CD8-positive, alpha-beta memory T cell (primary cell): ENCODE measurements at places on chromosomes 11 and 22. TPM values are rescaled to one million over a fixed set of nuclear protein-coding genes. Genes with fewer than 3 reads are reported as not detected.

MS4A6A gene
- total RNA-seq, result 1.6 TPM

KRTAP5-9 gene
- total RNA-seq, result not detected

OR51I1 gene
- not detected for total RNA-seq

NAA40 gene
- 26.2 TPM for total RNA-seq

HEPN1 gene
- not detected for total RNA-seq

PTPRCAP gene
- total RNA-seq, result 145 TPM

BUD13 gene
- total RNA-seq, result 31.4 TPM

KCNK4 gene
- total RNA-seq, result not detected

FGF3 gene
- not detected for total RNA-seq

MIOX gene
- total RNA-seq, result 0.31 TPM

LRRC56 gene
- total RNA-seq, result 2.1 TPM

IL17REL gene
- 0.29 TPM for total RNA-seq

MS4A7 gene
- 0.98 TPM for total RNA-seq

GCAT gene
- total RNA-seq, result 10.0 TPM

DNA sequence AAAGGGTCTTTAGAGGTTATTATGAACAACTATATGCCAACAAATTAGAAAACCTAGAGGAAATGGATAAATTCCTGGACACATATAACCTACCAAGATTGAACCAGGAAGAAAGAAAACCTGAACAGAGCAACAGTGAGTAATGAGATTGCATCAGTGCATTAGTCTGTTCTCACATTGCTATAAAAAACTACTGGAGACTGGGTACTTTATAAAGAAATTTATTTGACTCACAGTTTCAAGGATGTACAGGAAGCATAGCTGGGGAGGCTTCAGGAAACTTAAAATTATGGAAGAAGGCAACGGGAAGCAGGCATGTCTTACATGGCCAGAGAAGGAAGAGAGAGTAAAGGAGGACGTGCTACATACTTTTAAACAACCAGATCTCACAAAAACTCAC is 70.8 kb upstream of the GNAZ start:
- DNase-seq, result no peak
- no peaks in the 10 kb centered on the region for H3K4me1 ChIP-seq
- H3K4me3 ChIP-seq, result no peak overlapping the region
- no peaks in the 10 kb centered on the region for H3K27me3 ChIP-seq

GRCh38 chr11:19512618-19513017 is 200.0 kb upstream of the NAV2 start:
- no peak overlapping the region for H3K4me3 ChIP-seq
- H3K27ac ChIP-seq, result no peak overlapping the region
- no peaks in the 10 kb centered on the region for H3K36me3 ChIP-seq
- no peaks in the 10 kb centered on the region for H3K27me3 ChIP-seq
- no peak for DNase-seq
- no peaks in the 10 kb centered on the region for H3K4me1 ChIP-seq

GRCh38 chr22:38465673-38466490 is 2.0 kb upstream of the KDELR3 start:
- no peaks in the 10 kb centered on the region for H3K36me3 ChIP-seq
- H3K4me1 ChIP-seq, result no peaks in the 10 kb centered on the region
- H3K27ac ChIP-seq, result no peak overlapping the region
- H3K4me3 ChIP-seq, result no peak overlapping the region
- peaks cover 13% of the 10 kb centered on the region for H3K27me3 ChIP-seq

- H3K4me3 ChIP-seq, result no peak overlapping the region
- no peak overlapping the region for H3K27ac ChIP-seq
- no peaks in the 10 kb centered on the region for H3K36me3 ChIP-seq
- no peak for DNase-seq
Observed at GRCh38 chr22:27682437-27682836, 119.1 kb downstream of the MN1 start.

GRCh38 chr11:76783294-76783895 is at the start of gene TSKU:
Gene TSKU, plus strand, starts transcription at chr11:76783356. Its CDS starts 12,261 bp downstream, at chr11:76795617.
- H3K27me3 ChIP-seq, result no peaks in the 10 kb centered on the region
- no peaks in the 10 kb centered on the region for H3K36me3 ChIP-seq
- no peak for DNase-seq
- no peaks in the 10 kb centered on the region for H3K4me1 ChIP-seq
- H3K27ac ChIP-seq, result peak within 1 kb of the TSS; percentile 69
- peak within 1 kb of the TSS; percentile 50 for H3K4me3 ChIP-seq

GRCh38 chr11:2511421-2512369 is 66.9 kb downstream of the KCNQ1 start:
- no peak for DNase-seq
- H3K4me1 ChIP-seq, result no peaks in the 10 kb centered on the region
- no peak overlapping the region for H3K4me3 ChIP-seq
- H3K36me3 ChIP-seq, result no peaks in the 10 kb centered on the region

DNA sequence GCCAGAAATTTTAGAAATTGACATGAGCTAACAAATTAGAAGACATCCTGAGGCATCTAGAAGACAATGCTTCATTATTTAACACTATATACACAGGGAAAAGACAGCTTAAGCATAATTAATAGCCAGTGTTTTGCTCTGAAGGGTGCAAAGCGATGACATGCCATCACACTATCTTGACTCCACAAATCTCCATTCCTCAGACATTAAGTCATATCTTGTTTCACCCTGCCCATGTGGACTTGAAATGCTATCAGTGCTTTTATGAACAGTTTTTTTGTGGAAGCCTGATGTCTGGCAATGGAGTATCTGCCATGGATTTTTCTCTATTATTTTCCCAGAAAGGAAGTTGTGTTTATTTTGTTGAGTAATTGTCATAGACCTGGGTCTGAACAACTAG is 2.3 kb downstream of the CARD18 start:
- no peaks in the 10 kb centered on the region for H3K4me1 ChIP-seq
- DNase-seq, result no peak
- H3K36me3 ChIP-seq, result no peaks in the 10 kb centered on the region
- H3K27me3 ChIP-seq, result no peaks in the 10 kb centered on the region
- H3K4me3 ChIP-seq, result no peak overlapping the region

DNA sequence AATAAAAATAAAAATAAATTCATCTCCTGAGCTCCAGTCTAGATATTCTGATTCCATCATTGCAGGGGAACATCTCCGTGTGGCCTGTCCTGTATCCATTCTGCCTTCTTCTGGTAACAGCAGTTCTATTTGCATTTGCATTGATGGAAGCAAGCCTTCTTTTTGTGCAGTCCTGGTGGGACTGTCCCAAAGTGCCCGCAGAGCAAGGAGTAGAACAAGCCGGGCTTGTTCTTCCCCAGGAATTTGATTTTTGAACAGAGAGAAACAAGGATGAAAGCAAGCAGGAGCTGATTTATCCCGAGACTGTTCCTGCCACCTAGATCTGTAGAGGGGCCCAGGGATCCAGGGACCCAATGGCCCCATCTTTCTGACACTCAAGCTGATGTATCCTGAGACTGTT is 65.4 kb downstream of the SYN3 start:
- no peaks in the 10 kb centered on the region for H3K27me3 ChIP-seq
- H3K4me1 ChIP-seq, result no peaks in the 10 kb centered on the region
- DNase-seq, result no peak
- no peak overlapping the region for H3K4me3 ChIP-seq
- no peak overlapping the region for H3K27ac ChIP-seq

- peaks cover 16% of the 10 kb centered on the region for H3K36me3 ChIP-seq
- no peaks in the 10 kb centered on the region for H3K27me3 ChIP-seq
- no peak overlapping the region for H3K4me3 ChIP-seq
Observed at GRCh38 chr11:112229746-112230433, 3.7 kb downstream of the PTS start.

GRCh38 chr11:76835928-76836612 is 24.6 kb upstream of the ACER3 start:
- H3K36me3 ChIP-seq, result no peaks in the 10 kb centered on the region
- H3K4me3 ChIP-seq, result no peak overlapping the region
- no peak overlapping the region for H3K27ac ChIP-seq
- H3K4me1 ChIP-seq, result no peaks in the 10 kb centered on the region
- no peaks in the 10 kb centered on the region for H3K27me3 ChIP-seq

DNA sequence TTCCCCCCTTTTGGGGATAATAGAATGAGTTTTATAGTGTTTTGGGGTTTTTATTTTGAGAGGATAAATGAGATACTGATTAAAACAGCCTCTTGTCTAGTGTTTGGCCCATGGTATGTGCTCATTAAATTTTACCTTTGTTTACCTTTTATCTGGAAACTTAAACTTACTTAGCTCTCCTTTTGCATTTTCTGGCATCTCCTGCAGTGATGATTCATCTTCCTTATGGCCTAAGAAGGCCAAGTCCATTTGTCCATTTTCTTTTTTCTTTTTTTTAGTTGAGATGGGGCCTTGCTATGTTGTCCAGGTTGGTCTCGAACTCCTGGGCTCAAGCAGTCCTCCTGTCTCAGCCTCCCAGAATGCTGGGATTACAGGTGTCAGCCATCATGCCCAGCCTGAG is 156.3 kb downstream of the COMMD9 start:
- H3K4me1 ChIP-seq, result no peaks in the 10 kb centered on the region
- no peak for DNase-seq
- no peaks in the 10 kb centered on the region for H3K27me3 ChIP-seq
- H3K36me3 ChIP-seq, result no peaks in the 10 kb centered on the region

- no peak overlapping the region for H3K27ac ChIP-seq
- no peaks in the 10 kb centered on the region for H3K27me3 ChIP-seq
Observed at GRCh38 chr11:101477926-101478325, 105.9 kb downstream of the TRPC6 start.

- no peaks in the 10 kb centered on the region for H3K36me3 ChIP-seq
- H3K4me1 ChIP-seq, result no peaks in the 10 kb centered on the region
Observed at GRCh38 chr11:108617055-108617454, 23.5 kb upstream of the EXPH5 start.

- H3K36me3 ChIP-seq, result no peaks in the 10 kb centered on the region
- H3K27me3 ChIP-seq, result no peaks in the 10 kb centered on the region
- H3K4me3 ChIP-seq, result no peak overlapping the region
- H3K4me1 ChIP-seq, result peaks cover 11% of the 10 kb centered on the region
Observed at GRCh38 chr22:35553341-35553740, 12.7 kb downstream of the RASD2 start.

DNA sequence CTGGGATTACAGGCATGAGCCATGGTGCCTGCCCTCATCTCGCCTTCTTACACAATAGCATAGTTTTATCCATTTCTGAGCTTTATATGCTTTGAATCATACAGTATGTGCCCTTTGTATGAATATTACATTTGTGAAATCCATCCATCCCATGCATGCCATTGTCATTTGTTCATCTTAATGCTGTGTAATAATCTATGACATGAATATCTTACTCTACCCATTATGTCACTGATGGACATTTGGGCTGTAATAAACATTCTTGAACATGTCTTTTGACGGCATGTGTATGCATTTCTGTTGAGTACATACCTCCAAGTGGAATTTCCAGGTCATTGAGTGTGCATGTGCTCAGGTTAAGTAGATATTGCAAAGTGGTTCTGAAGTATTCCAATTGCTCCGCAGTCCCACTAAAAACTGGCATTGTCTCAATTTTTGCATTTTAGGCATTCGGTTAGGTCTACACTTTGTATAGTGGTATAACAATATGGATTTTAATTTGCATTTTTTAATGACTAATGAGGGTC is 339.3 kb upstream of the SYN3 start:
- no peak overlapping the region for H3K27ac ChIP-seq
- no peaks in the 10 kb centered on the region for H3K36me3 ChIP-seq
- DNase-seq, result no peak
- no peaks in the 10 kb centered on the region for H3K27me3 ChIP-seq
- H3K4me3 ChIP-seq, result no peak overlapping the region

DNA sequence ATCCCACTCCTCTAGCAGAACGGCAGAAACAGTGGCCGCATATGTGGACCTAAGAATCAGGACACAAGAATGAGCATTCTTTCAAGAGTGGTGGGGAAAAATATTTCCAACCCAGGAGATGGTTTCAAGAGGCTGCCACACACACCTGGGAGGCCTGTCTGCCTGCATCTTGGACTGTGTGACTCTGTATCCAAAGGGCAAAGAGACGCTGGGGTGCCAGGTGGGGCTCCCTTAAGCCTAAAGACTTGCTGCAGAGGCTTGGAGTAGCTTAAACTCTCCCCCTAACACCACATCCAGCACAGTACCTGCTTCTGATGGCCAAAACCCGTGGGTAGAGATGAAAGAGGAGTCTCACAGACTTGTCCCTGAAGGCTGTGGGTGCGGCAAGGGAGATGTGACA is 3.5 kb downstream of the CXCR5 start:
- DNase-seq, result no peak
- H3K4me3 ChIP-seq, result no peak overlapping the region
- no peaks in the 10 kb centered on the region for H3K27me3 ChIP-seq
- no peaks in the 10 kb centered on the region for H3K36me3 ChIP-seq

DNA sequence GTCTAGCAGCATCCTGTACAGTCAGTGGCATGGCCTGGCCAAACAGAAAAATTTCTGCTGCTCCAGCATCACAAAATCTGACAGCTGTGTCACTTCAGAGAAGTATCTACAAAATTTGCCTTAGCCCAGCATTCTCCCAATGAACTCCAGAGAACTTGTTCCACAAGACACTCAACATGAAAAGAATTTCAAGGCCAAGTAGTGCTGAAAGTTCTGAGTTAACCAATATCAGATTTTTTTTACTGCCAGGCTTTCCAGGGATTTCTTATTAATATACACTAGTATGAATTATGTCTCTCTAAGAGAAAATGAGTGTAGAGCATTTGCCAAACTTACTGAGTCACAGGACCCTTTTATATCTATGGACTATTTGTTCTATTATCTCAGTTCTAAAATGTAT is 68.8 kb downstream of the OR5AK2 start:
- no peaks in the 10 kb centered on the region for H3K27me3 ChIP-seq
- no peak overlapping the region for H3K27ac ChIP-seq
- no peak overlapping the region for H3K4me3 ChIP-seq
- no peaks in the 10 kb centered on the region for H3K36me3 ChIP-seq

- peaks cover 27% of the 10 kb centered on the region for H3K4me1 ChIP-seq
- H3K27ac ChIP-seq, result no peak overlapping the region
- H3K4me3 ChIP-seq, result peak overlapping the region; percentile 16
- peaks cover 8% of the 10 kb centered on the region for H3K36me3 ChIP-seq
- DNase-seq, result no peak
Observed at GRCh38 chr22:42202048-42202447, 68.4 kb downstream of the TCF20 start.

DNA sequence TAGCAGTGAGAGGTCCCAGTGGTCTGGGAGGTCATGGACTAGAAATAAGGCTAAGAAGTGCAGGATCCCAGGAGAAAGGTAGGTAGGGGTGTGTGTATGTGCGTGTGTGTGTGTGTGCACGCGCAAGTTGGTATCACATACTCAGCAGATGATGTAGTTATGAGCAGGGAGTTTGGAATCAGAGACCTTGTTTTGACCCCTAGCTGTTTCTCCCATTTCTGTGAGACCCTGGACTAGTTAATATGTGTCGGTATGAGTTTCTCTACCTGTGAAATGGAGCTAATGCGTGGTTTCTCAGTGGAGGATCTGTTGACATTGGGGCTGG is 1.3 kb downstream of the SERPING1 start:
- peaks cover 14% of the 10 kb centered on the region for H3K27me3 ChIP-seq
- H3K4me3 ChIP-seq, result no peak overlapping the region
- H3K27ac ChIP-seq, result no peak overlapping the region
- DNase-seq, result no peak
- H3K4me1 ChIP-seq, result no peaks in the 10 kb centered on the region

GRCh38 chr22:37794376-37794775 is 13.4 kb upstream of the GCAT start:
- no peaks in the 10 kb centered on the region for H3K36me3 ChIP-seq
- no peaks in the 10 kb centered on the region for H3K4me1 ChIP-seq
- DNase-seq, result no peak
- H3K27me3 ChIP-seq, result no peaks in the 10 kb centered on the region

- no peaks in the 10 kb centered on the region for H3K36me3 ChIP-seq
- H3K4me3 ChIP-seq, result peak overlapping the region; percentile 86
- no peaks in the 10 kb centered on the region for H3K27me3 ChIP-seq
Observed at GRCh38 chr22:30326255-30326705, 461 bp downstream of the TBC1D10A start.

GRCh38 chr22:49866646-49867045 is 13.0 kb downstream of the ZBED4 start:
- no peak for DNase-seq
- no peaks in the 10 kb centered on the region for H3K27me3 ChIP-seq
- no peak overlapping the region for H3K27ac ChIP-seq
- peaks cover 45% of the 10 kb centered on the region for H3K4me1 ChIP-seq
- no peaks in the 10 kb centered on the region for H3K36me3 ChIP-seq
